COR-L47 (cell line): ENCODE measurements at places on chromosomes 2 and 18.

GRCh38 chr18:58584200-58585127 lies 44.4 kb downstream of the ALPK2 start:
- DNase-seq, result no peak

- no peak for DNase-seq
These were observed 12.2 kb upstream of the PSMA8 start for GRCh38 chr18:26121476-26121875.

DNA sequence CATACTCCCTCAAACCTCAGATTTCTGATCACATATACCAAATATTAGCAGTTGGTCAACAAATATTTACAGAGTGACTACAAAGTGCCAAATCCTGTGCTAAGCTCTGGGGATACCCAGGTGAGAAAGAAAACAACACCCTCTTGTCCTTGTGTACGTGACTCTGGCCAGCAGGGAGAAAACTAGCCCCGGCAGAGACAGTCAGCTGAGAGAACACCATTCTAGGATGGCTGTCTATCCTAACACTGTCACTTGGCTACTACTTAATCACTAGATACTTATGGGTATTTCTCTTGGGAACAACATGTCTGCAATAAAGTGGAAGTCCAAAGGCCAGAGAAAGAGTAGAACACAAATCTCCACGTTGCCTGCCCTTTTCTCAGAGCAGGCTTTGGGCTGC lies 57.9 kb upstream of the CD226 start:
- DNase-seq, result no peak

DNA sequence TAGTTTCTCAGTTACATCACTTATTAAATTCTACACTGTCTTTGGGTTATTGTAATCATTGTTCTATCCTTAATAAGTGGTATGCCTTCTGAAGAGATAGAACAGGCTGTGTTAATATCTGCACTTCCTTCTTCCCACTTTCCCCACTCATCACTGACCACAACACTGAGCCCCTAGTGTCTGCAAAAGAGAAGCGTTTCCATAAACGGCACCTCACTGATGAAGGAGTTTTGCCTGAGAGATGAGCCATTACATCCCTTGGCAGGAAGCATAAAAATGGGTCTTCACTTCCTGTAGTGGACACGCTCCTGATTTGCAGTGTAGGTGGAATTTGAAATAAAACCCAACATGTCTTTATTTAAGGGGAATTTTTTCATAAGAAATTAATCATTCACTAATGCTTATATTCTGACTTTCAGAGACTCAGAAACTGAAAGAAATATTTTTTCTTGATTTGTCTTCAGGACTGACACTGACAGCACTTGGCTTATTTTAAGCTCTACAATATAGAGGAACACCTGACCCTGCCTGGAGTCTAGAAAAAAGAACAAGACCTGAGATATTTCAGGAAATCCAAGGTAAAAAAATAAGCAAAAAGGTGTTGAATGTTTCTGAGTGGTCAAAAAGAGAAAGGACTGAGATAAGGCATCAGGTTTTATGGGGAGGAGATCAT lies 275.3 kb downstream of the RAD51AP2 start:
- DNase-seq, result no peak

DNA sequence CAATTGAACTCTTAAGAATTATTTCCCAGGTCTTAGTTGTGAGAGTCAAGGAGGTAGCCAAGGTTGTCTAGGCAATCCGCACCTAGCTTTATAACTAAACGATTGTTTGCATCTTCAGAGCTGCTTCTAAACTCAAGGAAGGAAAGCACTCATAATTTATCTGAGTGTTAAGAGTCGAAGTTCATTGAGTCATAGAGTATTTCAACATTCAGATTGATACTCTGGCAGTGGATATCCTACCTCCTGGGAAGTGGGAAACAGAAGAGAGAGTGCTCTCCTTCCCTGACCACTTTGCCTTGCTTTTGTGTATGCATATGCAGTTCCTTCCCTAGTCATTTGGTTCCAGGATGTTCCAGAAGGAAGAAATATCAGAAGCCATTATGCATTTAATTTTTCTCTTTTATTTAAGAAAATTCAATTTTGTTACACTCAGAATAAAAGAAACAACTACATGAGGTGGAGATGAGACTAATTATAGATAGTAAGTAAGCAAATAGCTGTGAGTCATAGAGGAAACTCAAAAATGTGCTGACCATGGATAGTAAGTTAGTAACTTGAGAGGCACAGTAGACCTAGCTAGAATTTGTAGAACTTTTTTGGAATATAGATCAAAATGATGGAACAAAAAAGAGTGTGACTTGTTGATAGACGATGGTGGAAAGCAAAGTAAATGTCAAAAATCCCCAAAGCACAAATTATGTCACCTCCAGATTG lies 35.4 kb upstream of the FSHR start:
- no peak for DNase-seq

DNA sequence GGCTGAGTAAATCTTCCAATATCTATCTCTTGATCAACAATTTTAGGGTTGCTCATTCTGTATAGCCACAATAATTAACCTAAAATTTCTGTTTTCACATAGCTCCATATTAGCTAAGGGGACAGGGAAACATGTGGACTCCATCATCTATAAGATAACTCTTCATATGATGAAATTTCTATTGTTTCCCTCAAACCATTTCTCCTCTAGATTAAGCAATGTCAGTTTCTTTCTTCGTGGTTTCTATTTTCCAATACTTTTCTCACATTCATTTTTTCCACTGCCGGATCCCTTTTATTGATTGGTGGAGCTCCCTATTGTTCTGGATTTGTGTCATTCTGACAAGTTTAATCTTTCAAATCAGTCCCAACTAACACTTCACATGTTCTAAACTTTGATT lies 1221.3 kb upstream of the ZEB2 start:
- DNase-seq, result no peak

DNA sequence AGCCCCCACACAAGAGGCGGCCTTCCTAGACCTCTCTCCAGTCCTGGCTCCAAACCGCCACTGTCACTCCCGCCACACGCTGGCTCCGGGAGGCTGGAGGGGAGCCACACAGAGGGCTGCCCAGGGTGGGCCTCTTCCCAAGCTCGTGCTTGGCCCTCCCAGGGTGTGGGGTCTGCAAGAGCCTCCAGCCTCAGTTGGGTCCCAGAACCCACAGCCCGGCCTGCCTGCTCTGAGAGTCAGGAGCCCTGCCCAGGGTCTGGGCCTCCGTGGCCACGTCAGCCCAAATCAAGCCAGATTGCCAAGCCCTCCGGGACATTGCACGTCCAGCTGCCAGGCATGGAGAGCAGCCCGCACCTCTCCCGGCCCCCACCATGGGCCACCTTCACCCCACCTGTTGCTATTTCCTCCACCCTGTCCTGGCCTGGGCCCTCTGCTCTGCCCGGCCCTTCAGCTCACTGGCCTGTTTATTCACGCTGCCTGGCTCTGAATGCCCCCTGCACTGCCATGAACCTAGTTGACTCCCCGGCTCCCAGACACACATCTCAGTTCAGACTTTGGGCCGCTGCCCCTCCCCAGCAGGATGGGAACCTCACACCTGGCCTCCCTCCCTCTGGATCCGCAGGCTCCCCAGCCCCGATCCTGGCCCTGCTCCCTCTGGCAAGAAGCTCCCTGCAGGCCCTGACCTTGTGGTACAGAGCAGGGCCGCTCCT lies 61.0 kb downstream of the BIN1 start:
- no peak for DNase-seq

- no peak for DNase-seq
These were observed 69.1 kb downstream of the MCFD2 start for GRCh38 chr2:46846536-46846935.

DNA sequence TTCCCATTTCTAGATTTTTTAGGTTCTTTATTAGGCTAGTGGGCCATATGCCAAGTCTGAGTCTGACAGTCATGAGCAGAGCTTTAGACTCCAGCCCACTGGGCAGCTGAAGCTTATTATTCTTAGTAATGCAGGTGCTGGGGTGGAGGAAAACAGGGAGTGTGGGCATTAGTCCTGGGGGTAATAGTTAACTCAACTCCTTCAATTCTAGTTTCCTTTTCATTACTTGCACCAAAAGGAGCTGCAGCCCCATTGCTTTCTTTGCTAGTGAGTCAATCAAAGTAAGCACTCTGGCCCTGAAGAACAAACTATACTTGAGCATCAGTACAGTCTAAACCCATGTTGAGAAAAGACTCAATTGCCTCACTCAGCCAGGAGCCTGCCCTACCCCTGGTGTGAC lies 35.5 kb downstream of the ICOS start:
- no peak for DNase-seq

DNA sequence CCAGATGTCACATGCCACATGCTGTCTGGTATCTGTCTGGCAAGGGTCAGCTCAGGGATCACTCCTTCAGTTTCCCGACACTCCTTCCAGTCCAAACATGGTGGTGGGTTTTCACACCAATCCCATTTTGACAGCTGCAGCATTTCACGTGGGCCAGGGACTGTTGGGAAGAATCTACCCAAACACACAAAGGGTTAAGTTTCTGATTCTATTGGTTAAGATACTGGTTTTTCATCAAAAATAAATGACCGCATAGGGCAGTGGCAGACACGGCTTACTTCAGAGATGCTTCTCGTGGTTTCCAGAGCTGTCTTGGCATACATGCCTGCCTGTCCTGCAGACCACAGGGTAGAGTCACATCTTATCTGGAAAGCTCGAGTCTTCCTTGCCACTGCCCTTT lies 79.7 kb downstream of the PSMG2 start:
- no peak for DNase-seq

DNA sequence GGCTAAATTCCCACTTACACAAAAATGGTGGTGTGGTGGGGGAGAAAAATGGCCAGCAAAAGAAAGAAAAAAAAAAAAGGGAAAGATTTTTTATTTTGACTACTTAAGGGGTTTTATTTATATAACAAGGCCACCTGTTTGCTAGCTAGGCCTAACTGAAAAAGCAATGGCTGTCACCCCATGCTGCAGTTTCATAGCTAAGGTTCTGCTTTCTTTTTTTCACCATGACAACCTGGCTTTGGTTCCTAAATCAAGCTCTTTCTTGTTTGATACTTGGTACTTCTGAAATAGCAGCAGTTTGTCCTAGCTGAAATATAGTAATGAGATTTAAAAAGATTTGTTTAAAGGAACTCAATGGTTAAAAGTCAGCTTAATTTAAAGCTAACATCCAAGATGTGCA lies 433.2 kb upstream of the MEX3C start:
- DNase-seq, result no peak

DNA sequence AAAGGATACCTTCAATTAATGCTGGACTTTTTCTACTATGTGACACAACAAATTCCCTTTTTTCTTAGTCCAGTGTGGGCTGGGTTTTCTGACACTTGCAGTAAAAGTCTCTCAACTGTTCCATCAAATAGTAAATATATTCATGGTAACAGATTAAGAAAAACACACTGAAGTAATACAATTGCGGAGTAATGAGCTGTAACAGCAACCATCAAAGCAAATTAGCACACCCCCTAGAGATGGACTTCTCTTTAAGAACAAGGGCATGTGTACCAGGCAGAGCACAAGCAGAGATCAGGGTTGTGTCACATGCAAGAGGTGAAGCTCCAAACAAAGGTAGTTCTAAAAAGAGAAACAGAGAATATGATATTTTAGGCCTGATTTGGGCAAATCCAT lies 72.7 kb upstream of the CHRNA1 start:
- no peak for DNase-seq

DNA sequence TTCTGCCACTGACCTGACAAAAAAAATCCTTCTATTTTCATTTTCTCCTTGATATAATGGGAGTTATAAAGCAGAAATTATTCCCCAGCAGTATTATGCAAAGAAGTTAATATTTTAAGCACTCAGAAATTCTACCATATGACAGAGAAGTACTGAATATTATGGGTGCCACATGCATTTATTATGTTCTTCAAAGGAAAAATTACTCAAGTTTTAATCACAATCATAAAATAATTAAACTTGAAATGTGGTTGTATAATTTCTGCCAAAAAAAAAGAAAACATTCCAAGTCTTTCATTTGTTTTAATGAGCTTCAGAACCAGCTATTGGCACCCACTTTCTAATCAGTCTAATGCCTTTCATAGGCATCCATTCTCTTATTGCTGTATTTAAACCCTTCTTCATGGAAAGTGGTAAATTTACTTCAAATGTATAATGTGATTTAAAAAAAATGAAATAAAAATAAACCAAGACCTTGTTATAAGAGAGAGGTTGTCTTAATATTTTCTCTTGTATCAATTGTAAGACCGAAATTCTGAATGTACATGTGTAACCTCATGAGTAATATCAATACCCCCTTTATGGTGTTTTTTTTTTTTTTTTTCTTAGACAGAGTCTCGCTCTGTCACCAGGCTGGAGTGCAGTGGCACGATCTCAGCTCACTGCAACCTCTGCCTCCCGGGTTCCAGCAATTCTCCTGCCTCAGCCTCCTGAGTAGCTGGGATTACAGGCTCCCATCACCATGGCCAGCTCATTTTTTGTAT lies 302.3 kb downstream of the IRS1 start:
- no peak for DNase-seq

GRCh38 chr18:75047240-75047961 lies 161.5 kb downstream of the PTGR3 start:
- DNase-seq, result no peak

DNA sequence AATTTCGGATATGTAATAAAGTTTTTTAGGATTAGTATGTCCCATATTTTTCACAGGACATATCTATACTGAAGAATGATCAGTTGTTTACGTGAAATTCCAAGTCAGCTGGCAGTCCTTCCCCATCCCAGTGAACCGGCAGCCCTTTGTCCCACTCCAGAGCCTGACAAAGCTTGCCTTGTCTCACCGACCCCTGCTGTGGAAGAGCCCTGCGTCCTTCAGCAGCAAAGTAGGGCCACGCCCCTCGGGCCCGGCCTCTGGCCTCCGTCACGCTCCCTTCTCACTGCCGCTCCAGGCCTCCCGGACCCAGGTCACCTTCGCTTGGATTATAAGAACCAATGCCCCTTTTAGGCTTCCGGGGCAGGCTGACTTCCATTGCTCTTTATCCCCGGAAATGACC lies 89.8 kb upstream of the TGIF1 start:
- DNase-seq, result no peak

DNA sequence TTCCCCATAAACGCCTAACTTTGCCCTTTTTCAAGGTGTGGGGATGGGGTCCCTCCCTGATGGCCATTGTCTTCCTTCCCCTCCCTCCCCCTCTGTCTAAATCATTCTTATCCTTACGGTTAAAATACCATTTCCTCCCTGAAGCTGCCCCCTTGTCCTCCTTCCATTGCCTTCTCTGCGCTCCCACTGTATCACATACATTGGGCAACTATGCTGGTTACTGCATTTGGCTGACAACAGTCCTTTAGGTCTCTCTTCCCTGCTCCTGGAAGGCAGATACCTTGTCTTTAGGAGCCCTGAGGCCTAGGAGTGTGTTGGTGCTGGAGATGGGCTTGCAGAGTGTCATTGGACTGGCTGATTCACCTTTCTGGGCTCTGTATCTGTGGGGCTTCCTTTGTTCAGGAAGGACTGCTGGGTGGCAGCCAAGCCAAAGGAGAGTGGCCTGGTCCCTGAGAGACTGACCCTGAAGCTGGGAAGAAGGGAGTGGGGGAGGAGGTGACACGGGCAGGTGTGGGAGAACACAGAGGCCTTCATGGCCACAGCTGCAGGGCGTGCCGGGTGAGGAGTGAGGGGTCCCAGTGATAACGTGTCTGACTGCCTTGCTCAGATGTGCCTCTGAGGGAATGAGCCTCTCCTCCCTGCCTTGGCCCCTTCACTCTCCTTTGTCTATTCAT lies 2.2 kb downstream of the WNT6 start:
- no peak for DNase-seq
